ENCODE measurements at places on chromosomes 2 and 18. TPM values are rescaled to one million over a fixed set of nuclear protein-coding genes. Genes with fewer than 3 reads are reported as not detected.

The ADAM23 gene
- 0.29 TPM for total RNA-seq

The DNAH7 gene
- 2.9 TPM for total RNA-seq

GRCh38 chr2:3238951-3239841 lies 138.4 kb downstream of the EIPR1 start:
- no peaks in the 10 kb centered on the region for H3K36me3 ChIP-seq
- no peaks in the 10 kb centered on the region for H3K4me1 ChIP-seq
- H3K27ac ChIP-seq, result no peak overlapping the region
- DNase-seq, result no peak
- no peaks in the 10 kb centered on the region for H3K27me3 ChIP-seq
- no peak overlapping the region for H3K4me3 ChIP-seq

DNA sequence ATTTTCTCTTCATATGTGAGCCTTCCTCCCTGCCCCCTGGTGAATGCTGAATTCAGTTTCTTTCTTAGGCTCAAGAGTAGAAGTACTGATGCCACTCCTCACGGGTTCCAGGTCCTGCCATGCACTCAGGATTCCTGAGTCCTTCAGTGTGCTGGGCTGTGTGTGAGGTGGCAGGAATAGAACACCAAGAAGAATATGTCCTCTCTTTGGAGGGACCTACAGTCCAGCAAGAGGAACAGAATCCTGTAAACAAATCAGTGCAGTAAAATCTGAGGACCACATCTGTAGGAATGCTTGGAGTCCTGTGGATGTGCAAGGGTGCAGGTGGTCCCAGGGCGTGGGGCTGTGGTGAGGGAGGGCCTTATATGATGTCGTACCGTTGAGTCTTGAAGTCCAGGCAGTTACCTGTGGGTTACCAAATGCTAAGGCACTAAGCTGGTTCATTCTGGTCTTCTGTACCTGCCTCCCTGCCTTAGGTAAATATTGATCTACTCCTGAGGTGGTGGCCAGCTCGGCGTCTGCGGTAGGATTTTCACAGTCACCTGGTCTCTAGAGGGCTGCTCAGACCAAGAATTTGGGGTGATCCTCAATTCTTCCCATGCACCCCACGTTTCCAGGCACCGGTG lies 5.5 kb downstream of the ASAP2 start:
- no peak overlapping the region for H3K4me3 ChIP-seq
- no peaks in the 10 kb centered on the region for H3K27me3 ChIP-seq
- peaks cover 40% of the 10 kb centered on the region for H3K4me1 ChIP-seq
- DNase-seq, result no peak
- H3K27ac ChIP-seq, result peak overlapping the region; percentile 63

The UGT1A8 gene
- not detected for total RNA-seq

DNA sequence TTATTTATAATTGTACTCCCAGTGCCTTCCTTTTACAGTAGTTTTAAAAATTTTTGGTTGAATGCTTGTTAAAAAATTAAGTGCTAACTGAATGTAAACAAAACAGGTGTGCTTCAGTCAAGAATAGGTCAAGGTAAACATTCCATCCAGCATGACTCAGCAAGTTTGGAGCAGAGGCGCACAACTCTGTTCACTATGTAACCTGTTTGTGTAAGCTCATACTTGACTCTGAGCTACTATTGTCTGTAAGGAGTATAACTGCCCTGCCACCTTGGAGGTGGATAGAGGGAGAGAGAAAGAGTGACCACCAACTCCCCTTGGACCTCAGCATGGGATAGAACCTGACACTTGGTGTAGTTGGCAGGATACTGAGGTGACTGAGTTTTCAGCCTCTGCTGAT lies 207.4 kb upstream of the SYT4 start:
- H3K36me3 ChIP-seq, result no peaks in the 10 kb centered on the region
- no peak for DNase-seq
- H3K4me3 ChIP-seq, result no peak overlapping the region
- H3K27me3 ChIP-seq, result no peaks in the 10 kb centered on the region

DNA sequence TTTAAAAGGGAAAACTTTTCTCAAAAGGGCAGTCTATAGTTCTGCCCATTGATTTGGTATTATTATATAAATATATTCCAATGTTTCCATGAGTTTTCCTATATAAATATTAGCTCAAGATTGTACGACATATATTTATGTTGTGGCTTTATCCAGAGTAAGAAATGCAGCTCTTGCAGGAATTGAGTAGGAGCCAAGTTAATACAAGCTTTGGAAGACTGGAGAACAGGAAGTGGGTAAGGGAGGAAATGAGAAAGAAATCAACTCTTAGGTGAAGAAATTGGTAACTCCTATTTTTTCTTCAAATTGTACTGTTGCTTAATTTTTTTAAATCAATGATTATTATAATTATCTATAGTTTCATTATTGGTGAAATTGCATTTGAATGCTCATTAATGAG lies 105.4 kb upstream of the FAM117B start:
- DNase-seq, result no peak
- H3K36me3 ChIP-seq, result no peaks in the 10 kb centered on the region
- H3K27ac ChIP-seq, result no peak overlapping the region
- H3K4me1 ChIP-seq, result peaks cover 10% of the 10 kb centered on the region
- H3K4me3 ChIP-seq, result no peak overlapping the region

The APCDD1 gene
- total RNA-seq, result 1.8 TPM

Measured in osteoblast (primary cell).